Breast epithelium (tissue), 4 donors: ENCODE measurements at places on chromosomes 5 and 9. TPM values are rescaled to one million over a fixed set of nuclear protein-coding genes. Genes with fewer than 3 reads are reported as not detected.
A peak's percentile ranks its signal among the peaks of the same experiment; 100 is the strongest.

DNA sequence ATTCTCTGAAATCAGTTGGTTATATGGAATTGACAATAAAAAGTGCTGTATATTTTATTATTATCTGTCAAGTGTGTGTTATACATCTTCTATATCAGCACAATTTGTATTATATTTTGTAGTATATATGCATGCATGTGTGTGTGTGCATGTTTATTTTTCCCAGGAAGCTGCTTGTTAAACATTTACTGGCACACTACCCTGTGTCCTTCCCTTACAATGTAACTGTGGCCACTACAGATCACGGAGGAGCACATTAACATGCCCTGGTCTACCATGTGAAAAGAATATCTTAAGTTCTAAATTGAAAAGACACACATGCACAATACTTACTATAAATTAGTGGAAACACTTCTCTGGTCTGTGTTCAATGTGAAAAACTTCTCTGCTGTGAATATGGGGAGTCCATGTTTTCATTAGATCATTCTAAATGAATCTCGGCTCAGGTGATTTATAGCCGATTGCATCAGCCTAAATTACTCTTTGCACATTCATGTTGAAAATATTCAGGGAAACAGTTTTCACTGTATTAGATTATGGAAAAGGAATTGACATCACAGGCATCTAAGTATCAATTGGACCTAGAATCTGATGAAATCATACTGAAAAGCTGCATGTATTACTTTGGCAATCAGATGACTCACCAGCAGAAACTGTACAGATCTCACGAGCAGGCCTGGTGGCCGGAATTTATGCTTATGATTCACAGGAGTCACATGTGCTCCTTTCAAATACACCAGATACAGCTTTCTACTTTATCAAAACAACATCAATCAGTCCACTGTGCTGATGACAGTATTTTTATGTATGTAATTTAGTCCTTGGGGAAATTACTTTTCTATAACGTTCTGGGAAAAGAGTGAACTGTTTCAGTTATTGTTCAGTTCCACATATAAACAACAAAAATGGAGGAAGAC lies 39.4 kb downstream of the LURAP1L start:
- H3K27ac ChIP-seq, result peak overlapping the region; percentile 75
- H3K27me3 ChIP-seq, result no peaks in the 10 kb centered on the region
- no peaks in the 10 kb centered on the region for H3K36me3 ChIP-seq
- no peaks in the 10 kb centered on the region for H3K4me1 ChIP-seq
- H3K4me3 ChIP-seq, result no peak overlapping the region
- no peak for DNase-seq

Gene GPR151
- total RNA-seq, result not detected

Gene SOHLH1
- not detected for total RNA-seq

DNA sequence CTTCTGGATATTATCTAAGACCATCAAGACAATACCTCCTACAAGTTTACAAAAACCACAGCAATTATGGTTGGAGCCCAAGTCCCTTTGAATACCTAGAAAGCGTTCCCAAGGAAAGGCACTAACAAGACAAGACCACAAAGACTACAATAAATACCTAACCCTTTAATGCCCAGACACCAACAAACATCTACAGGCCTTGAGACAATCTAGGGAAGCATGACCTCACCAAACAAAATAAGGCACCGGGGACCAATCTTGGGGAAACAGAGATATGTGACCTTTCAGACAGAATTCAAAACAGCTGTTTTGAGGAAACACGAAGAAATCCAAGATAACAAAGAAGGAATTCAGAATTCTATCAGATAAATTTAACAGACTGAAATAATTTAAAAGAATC lies 37.8 kb downstream of the OXCT1 start:
- no peaks in the 10 kb centered on the region for H3K36me3 ChIP-seq
- DNase-seq, result no peak
- no peak overlapping the region for H3K4me3 ChIP-seq
- H3K4me1 ChIP-seq, result no peaks in the 10 kb centered on the region
- H3K27ac ChIP-seq, result no peak overlapping the region

DNA sequence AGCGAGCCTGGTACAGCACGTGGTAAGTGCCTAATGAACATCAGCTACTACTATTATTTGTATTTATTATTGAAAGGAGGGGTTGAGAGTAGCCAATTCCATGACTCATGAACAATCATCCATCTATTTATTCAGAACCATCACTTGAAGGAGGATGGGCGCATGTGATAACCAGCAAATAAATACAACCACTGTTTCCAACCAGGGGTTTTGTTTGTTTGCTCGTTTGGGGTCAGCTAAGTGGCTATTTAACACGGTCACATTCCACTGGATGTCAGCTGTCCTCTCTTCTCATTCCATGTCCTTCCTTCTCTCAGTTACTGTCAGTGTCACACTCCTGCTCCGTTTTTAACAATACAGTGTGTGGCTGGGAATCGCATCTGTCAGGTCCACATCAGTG lies 8.6 kb downstream of the RAPGEF1 start:
- H3K36me3 ChIP-seq, result no peaks in the 10 kb centered on the region
- H3K4me1 ChIP-seq, result no peaks in the 10 kb centered on the region
- H3K27me3 ChIP-seq, result no peaks in the 10 kb centered on the region
- no peak overlapping the region for H3K27ac ChIP-seq
- no peak for DNase-seq

GRCh38 chr9:137731216-137731946 lies 112.6 kb downstream of the EHMT1 start:
- no peaks in the 10 kb centered on the region for H3K36me3 ChIP-seq
- no peak for DNase-seq
- H3K4me3 ChIP-seq, result no peak overlapping the region
- no peaks in the 10 kb centered on the region for H3K4me1 ChIP-seq

DNA sequence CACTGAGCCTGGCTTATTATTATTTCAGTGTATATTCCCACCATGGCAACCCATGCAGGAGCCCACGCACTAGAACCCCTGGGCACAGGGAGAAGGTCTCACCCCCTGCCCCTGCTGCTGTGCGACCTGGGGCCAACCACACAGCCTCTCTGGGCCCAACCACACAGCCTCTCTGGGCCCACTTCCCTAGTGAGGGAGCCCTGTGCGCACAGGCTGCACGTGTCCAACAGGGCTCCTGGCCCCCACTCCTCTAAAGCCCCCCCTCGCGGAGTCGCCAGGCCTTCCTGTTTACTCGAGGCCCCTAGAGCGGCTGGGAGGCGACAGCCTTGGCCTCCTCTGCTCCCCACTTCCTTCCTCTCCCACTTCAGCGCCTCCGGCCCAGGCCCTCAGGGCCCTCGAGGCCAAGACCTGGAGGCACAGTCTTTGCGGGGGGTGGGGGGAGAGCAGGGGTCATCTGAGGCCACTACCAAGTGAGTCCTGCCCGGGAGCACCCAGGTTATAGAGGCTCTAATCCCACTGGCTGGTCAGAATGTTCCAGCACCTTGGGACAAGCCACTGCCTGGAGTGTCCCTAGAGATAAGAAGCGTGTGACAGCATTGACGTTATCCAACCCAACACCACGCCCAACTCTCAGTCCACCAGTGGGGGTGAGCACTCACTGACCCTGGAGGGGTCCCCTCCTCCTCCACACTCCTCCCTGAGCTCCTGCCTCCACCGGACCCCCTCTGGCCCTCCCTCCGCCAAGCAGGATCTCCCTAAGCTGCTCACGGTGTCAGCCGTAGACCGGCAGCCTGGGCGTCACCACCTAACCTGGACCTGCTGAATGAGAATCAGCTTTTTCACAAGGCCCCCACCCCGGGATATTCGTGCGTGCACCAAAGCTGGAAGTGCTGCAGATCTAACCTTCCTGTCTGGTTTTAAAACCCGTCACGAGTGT lies 7.9 kb upstream of the ENG start:
- no peaks in the 10 kb centered on the region for H3K27me3 ChIP-seq
- H3K27ac ChIP-seq, result peak overlapping the region; percentile 72
- no peaks in the 10 kb centered on the region for H3K4me1 ChIP-seq
- H3K4me3 ChIP-seq, result no peak overlapping the region
- no peaks in the 10 kb centered on the region for H3K36me3 ChIP-seq

DNA sequence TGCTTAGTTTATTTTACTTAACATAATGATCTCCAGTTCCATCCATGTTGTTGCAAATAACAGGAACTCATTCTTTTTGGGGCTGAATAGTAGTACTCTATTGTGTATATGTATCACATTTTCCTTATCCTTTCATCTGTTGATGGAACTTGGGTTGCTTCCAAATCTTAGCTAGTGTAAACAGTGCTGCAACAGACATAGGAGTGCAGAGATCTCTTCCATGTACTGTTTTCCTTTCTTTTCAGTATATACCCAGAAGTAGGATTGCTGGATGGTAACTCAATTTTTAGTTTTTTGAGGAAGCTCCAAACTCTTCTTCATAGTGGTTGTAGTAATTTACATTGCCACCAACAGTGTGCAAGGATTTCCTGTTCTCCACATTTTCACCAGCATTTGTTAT lies 138.8 kb upstream of the POC5 start:
- no peaks in the 10 kb centered on the region for H3K27me3 ChIP-seq
- H3K4me1 ChIP-seq, result no peaks in the 10 kb centered on the region
- H3K4me3 ChIP-seq, result no peak overlapping the region

Gene PTGES2
- total RNA-seq, result 35.7 TPM

- no peak for DNase-seq
- no peaks in the 10 kb centered on the region for H3K4me1 ChIP-seq
- no peaks in the 10 kb centered on the region for H3K36me3 ChIP-seq
- H3K4me3 ChIP-seq, result no peak overlapping the region
Observed at GRCh38 chr5:9928326-9928725, 298.2 kb upstream of the TAS2R1 start.

Gene CYSRT1
- total RNA-seq, result 0.32 TPM

GRCh38 chr5:175162036-175162435 lies 281.9 kb downstream of the DRD1 start:
- H3K27me3 ChIP-seq, result no peaks in the 10 kb centered on the region
- no peak for DNase-seq
- H3K4me1 ChIP-seq, result no peaks in the 10 kb centered on the region
- H3K4me3 ChIP-seq, result no peak overlapping the region
- H3K36me3 ChIP-seq, result no peaks in the 10 kb centered on the region
- no peak overlapping the region for H3K27ac ChIP-seq

- no peak for DNase-seq
- no peaks in the 10 kb centered on the region for H3K36me3 ChIP-seq
- H3K27me3 ChIP-seq, result no peaks in the 10 kb centered on the region
- H3K4me1 ChIP-seq, result no peaks in the 10 kb centered on the region
Observed at GRCh38 chr9:33778700-33779351, 16.5 kb upstream of the PRSS3 start.

Gene BASP1
- total RNA-seq, result 50.1 TPM

DNA sequence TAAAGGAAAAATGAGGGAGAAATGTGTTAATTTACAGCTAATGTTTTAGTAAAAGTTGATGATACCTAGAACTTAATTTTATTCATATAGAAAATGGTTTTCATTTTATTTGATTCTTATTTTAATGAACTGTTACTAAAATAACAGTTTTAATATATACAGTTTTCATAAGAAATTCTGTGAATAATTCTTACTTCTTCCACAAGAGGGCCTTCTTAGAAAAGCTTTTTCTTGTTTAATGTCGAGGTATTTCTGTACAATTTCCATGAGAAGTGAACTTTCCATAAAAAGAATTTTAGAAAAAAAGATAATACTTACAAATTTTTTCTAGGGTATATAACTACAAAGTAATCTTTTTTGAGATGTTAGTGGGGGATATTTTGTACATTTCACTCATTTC lies 73.9 kb downstream of the KLF9 start:
- no peaks in the 10 kb centered on the region for H3K36me3 ChIP-seq
- no peak overlapping the region for H3K4me3 ChIP-seq
- no peaks in the 10 kb centered on the region for H3K4me1 ChIP-seq
- no peaks in the 10 kb centered on the region for H3K27me3 ChIP-seq

Gene FST
- total RNA-seq, result 23.0 TPM
